ENCODE measurements at places on chromosomes 7 and 10. TPM values are rescaled to one million over a fixed set of nuclear protein-coding genes. Genes with fewer than 3 reads are reported as not detected.

Gene NPFFR1
- 0.05 TPM for total RNA-seq

Gene SEM1
- 126 TPM for total RNA-seq

Gene PDE1C
- 2.4 TPM for total RNA-seq

Gene SPDYE5
- total RNA-seq, result 0.05 TPM

Gene ZNF425
- total RNA-seq, result 2.2 TPM

Gene CAV1
- total RNA-seq, result 26.4 TPM

Gene HMX2
- total RNA-seq, result 0.05 TPM

Gene HOXA9
- 1.5 TPM for total RNA-seq

Gene HYCC1
- 15.3 TPM for total RNA-seq

Gene ZNF138
- 13.2 TPM for total RNA-seq

Gene ZNF467
- 3.8 TPM for total RNA-seq

Gene CHAT
- total RNA-seq, result 0.09 TPM

Gene RAMP3
- total RNA-seq, result 5.2 TPM

- DNase-seq, result no peak
Measured at GRCh38 chr10:13827076-13827797, 240.5 kb downstream of the PRPF18 start.

GRCh38 chr7:92623544-92623943 lies 33.4 kb upstream of the FAM133B start:
- DNase-seq, result no peak

DNA sequence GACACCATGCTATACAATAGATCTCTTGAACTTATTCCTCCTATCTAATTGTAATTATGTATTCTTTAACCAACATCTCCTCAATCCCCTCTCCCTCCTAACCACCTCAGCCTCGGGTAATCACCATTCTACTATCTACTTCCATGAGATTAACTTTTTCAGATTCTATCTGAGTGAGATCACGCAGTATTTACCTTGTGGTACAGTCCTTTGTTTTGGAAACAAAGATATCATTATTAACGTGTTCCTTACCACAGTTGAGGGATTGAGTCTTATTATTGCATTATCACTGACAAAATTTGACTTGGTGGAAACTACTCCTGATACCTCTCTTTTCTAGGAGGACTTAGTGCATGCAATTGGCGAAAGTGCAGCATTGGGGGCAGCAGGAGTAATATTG lies 26.0 kb upstream of the HYAL4 start:
- DNase-seq, result no peak

GRCh38 chr10:46267132-46267985 lies 19.4 kb upstream of the ANTXRL start:
- no peak for DNase-seq

- no peak for DNase-seq
Measured at GRCh38 chr10:98041352-98042043, 11.1 kb upstream of the CRTAC1 start.

DNA sequence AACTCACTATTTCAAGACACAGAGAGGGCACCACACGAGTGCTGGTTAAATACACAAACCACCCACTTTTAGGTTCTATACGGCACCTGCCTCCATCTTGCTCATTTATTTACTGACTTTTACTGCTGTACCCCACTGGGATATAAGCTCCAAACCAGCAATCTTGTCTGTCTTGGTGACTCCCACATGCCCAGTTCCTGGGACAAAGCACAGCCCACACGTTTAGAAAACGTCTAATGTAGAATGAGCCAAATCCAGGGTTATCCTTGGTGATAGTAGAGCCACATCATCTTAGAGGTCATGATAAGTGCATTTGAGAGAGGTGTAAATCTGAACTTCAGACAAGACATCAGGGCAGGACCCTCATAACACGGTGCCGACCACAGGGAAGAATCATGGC lies 73.5 kb downstream of the NUDCD3 start:
- no peak for DNase-seq

- DNase-seq, result no peak
Measured at GRCh38 chr10:118033905-118034304, 12.8 kb downstream of the RAB11FIP2 start.

DNA sequence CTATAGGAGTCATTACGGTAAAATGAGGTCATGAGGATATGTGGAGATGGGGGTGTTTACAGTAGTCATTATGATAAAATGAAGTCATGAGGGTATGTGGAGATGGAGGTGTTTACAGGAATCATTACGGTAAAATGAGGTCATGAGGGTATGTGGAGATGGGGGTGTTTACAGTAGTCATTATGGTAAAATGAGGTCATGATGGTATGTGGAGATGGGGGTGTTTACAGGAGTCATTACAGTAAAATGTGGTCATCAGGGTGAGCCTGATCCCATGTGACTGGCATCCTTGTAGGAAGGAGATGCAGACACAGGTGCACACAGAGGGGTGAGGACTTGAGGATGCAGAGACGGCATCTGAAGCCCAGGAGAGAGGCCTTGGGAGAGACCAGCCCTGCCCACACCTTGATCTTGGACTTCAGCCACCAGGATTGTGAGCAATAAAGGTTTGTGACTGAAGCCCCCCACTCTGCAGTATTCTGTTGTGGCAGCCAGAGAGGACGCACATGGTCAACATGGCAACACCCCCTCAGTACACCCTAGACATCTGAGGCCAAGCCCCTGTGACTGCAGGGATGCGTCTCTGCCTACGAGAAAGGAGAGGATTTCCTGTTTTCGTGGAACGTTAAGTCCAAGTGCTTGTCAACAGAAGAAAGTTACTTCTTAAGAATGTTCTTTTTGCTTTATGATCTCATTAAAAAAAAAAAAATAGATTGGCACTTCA lies 544.4 kb downstream of the DNAJB6 start:
- no peak for DNase-seq

DNA sequence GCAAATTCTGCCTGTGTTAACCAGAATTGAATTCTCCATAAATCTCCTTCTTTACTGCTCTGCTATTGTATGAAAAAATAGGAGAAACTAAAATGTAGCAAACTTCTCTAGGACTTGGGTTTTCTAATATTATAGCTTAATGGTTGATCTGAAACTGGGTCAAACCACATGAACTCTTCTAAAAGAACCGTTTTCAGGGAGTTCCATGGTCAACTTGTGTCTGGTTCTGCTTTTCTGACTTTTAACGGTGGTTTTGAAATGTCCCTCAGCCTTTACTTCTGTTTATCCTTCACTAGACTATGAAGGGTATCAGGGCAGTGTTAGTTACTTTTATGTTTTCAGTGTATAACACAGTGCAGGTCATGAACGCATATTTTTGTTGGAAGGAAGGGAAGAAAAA lies 242.2 kb downstream of the TSPAN12 start:
- no peak for DNase-seq

DNA sequence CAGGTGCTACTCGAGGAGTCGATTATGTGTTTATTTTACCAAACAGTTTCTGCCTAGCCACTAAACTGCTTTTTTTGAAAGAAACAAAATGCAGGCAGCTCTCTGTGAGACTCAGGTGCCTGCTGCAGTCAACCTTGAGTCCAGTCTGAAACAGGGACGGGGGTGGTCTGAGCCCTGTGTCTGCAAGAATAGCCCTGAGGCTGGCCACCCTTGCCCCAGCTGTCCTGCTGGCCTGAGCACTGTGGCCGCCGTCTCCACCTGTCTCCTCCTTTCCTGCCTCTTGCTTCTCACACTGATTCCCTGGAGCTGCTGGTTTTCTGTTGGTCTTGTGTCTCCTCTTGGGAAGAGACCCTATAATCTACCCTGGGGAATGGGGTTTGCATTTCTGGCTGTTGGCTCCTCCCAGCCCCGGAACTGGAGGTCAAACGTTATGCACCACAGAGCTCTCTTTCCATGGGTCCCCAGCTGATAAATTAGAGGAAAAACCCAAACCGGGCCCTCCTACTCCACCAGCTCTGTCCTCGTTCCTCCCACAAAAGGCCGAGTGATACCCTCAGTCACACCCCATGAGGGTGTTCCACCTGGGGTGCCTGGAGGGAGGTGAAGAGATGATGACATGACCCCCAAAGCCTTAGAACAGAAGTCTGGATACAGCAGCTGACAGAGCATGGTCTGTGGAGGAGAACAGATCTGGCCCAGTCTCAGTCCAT lies 15.0 kb upstream of the SLC18A3 start:
- no peak for DNase-seq

GRCh38 chr7:119724041-119724792 lies 548.8 kb upstream of the KCND2 start:
- no peak for DNase-seq

DNA sequence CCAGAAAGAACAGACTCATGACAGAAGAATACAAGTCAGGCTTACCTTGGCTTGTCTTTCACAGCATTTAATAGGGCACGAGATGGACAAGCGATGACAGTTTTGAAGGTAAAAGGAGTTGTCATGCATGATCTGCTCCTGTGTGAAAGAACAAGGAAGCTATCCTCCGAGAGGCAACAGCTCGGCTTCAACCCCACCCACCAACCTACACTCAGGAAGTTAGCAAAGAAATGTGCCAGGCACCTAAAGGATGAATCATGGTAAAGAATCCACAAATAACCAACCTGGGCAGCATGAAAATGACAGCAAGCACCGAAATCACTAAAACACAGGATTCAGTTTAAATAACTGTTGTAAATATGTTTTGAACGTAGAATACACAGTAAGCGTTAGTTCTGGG lies 700.2 kb downstream of the TYW1 start:
- no peak for DNase-seq

GRCh38 chr10:66223656-66224055 lies 702.2 kb upstream of the LRRTM3 start:
- DNase-seq, result no peak

GRCh38 chr7:11587814-11588213 lies 244.2 kb downstream of the THSD7A start:
- DNase-seq, result no peak

DNA sequence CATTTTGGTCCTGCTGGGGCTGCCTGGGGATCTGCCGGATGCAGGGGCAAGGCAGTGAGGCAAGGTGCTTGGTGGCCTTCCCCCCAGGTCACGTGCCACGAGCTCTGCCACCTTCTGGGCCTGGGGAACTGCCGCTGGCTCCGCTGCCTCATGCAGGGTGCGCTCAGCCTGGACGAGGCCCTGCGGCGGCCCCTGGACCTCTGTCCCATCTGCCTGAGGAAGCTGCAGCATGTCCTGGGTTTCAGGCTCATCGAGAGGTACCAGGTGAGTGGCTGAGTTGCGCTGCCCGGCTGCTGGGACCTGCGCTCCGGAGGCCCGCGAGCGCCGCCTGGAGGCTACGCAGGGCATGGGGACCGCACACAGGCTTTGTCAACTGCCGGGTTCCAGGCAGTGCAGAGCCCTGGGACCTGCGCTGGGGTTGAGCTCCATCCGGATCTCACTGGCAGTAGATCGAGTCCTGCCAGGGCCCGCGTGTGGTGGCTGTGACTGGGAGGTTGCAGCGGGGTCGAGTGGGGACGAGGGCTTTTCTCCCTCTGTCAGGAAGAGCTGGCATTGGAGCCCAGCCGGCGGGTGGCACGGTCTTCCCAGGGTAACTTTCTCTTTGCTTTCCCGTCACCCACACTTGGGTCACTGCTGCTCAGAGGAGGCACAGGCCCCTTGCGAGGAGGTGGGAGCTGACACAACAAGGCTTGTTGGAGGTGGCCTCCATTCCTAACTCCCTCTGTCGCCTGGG lies 21.7 kb downstream of the AMZ1 start:
- peak; percentile 37 for DNase-seq

- DNase-seq, result no peak
Measured at GRCh38 chr10:17059197-17059688, 70.4 kb downstream of the CUBN start.

- DNase-seq, result peak; percentile 73
Measured at GRCh38 chr7:24728503-24729364, 28.5 kb downstream of the GSDME start.

DNA sequence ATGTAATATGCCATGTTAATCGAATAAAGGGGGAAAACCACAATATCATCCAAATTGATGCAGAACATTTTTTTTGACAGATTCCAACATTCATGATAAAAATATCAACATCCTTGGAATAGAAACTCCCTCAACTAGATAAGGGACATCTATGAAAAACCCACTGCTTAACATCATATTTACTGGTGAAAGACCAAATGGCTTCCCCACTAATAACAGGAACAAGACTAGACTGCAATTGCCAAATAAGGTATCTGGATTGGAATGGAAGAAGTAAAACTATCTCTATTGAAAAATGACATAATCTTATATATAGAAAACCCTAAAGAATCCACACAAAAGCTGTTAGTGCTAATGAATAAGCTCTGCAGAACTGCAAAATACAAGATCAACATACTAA lies 27.8 kb downstream of the SMURF1 start:
- no peak for DNase-seq

- DNase-seq, result no peak
Measured at GRCh38 chr7:142808461-142808801, 37.7 kb downstream of the PRSS2 start.

GRCh38 chr10:126663328-126663727 lies 7.2 kb downstream of the C10orf90 start:
- no peak for DNase-seq

DNA sequence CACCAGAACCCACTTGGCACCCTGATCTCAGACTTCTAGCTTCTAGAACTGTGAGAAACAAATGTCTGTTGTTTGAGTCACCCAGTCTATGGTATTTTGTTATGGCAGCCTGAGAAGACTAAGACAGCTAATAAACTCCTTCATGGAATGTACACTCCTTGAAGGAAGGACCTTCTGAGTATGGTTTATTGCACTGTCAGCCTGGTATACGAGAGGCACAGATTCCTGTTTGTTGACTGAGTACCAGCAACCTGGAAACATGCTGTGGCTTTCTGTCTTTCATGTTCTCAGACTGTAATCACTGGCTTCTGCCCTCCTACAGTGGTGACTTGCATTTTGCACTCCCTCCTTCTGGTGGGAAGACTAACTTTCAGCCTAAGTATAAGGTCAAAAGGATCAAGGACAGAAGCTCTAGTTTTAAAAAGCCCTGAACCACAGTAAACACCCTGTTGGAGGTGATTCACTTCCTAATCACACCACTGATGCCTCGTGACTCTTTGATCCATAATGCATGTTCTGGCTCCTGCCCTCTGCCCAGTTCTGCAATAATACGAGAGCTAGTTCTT lies 319.0 kb upstream of the NPSR1 start:
- no peak for DNase-seq

GRCh38 chr10:72449941-72450441 lies 95.3 kb upstream of the DNAJB12 start:
- no peak for DNase-seq

- no peak for DNase-seq
Measured at GRCh38 chr10:128393546-128393945, 267.3 kb upstream of the MKI67 start.

All from thymus (tissue), 14 donors.